ENCODE measurements at places on chromosomes 1 and 21.

- no peak for DNase-seq
Measured at GRCh38 chr1:248696261-248696660, 6.3 kb downstream of the OR14I1 start.

DNA sequence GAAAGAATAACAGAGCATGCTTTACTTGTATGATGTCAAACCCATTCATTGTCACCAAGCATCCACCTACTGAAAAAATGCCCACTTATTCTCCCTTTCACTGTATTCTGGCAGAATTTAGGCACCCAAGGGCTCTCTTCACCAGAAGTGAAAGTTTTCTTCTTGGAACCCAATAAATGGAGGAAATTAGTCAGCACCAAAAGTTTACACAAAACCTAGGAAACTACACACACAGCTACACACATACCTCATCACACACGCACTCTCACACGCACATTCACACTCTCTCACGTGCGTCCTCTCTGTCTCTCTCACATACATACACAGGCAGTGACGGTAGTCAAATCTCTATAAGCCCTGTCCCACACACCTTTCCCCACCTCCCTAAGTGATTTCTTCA is 37.6 kb downstream of the MCOLN2 start:
- DNase-seq: no peak

GRCh38 chr1:26020330-26020768 is 1.2 kb upstream of the EXTL1 start:
- no peak for DNase-seq

DNA sequence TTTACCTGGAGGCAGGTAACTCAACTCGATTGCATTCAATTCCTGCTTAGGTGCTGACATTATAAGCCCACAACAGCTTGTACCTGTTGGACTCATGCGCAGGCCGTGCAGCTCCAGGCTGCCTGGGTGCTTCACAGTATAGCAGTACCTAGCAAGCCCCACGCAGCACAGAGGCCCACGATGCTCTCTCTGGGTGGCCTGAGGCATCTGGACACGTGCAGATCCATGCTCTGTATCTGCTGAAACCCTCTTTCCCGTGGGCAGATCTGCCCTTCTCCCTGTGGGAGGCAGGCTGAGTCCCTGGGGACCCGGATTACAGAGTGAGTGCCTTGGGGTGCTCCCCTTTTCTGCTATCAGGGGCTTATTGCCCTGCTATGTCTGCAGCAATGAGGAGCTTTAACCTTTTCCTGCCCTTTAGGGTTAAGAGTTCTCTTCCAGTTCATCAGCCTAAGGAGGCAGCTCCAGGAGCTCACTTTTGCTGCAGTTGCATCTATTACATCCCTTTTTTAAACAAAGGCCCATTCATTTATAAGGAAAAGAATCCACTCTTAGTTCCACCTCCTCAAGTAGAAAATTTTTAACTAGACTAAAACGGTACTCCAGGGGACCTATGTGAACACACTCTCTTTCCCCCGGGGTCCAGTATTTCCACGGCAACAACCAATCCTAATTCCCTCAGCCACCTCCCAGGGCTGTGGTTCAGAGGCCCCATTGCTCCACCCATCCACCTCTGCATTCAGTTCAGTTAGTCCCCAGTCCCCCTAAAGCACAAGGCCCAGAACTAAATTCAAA is 19.3 kb downstream of the ITPKB start:
- DNase-seq: no peak

DNA sequence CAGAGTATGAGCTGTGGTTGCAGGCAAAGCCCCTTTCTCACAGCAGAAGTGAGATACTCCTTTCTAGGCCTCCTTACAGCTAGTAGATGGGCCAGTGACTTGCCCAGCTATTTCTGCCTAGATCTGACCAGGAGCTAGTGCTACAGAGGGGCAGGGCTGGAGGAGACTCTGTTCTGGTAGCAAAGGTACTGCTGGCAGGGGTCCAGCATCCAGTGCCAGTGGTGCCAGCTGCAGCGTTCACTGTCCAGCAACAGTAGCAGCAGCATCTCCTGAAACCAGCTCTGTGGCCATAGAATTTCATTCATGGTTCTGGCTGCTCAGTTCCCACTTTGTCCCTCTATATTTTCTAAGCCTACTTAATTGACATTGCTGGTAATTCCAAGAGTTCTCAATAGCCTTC is 62.5 kb upstream of the CNN3 start:
- no peak for DNase-seq

DNA sequence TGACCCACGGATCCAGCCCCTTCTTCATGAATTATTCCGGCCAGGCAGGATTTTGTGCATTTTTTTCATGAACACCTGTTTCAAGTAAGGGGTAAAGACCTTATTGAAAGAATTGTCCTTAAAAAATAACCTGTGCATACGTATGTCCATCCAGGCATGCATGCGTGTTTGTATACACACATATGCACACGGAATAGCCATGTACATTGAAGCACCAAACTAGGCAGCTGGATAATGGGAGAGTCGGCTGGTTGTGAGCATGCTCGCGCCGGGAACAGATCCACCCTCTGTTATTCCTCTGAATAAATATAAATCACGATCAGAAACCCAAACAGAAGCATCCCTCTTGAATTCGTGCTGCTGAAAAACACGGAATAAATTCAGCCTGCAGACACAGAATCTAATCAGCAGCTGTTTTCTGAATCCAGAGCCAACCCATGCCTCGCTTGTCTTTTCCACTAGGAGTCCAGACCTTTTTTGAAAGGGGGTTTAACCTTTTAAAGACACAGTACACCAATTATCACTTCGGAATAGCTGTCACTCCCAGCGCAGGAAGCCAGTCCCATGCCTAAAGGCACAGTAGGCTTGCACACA is at the start of gene HIVEP3:
Gene HIVEP3 (minus strand): TSS at position 473 of the 594 bp plus-strand sequence.
- DNase-seq: no peak

DNA sequence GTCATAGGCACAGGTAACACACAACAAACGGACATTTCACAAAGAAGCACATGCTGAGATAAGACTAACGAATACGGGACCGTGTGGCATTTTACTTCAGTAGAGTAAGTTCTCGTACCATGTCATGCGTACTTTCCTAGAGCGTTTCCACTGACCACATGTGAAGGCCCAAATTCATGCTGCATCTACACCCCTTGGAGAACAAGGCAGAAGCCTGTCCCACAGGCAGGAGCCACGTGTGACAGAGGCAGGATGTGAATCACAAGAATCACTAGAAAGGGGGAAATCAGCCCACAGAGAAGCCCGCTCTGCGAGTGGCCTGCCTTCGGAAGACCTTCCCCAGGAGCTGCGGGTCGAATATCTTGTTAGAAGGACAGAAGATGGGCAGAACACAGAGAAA is 41.8 kb downstream of the URB1 start:
- DNase-seq: no peak

DNA sequence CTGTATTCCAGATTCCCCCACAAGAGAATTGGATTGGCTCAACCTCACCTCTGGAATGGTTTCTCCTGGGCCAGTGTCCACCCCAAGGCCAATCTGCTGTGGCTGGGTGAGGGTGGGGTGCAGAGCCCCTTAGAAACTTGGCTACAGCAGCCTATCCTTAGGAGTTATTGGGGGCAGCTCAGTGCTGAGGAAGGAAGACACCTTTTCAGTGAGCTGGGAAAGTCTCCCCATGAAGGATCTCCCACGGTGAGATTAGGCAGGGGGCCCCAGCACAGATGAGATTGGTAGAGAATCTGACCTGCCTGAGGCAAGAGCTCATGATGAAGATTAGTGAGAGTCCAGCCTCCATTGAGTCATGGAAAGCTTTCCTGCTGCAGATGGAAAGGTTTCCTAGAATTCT is 78.4 kb downstream of the CCDC185 start:
- DNase-seq: no peak

DNA sequence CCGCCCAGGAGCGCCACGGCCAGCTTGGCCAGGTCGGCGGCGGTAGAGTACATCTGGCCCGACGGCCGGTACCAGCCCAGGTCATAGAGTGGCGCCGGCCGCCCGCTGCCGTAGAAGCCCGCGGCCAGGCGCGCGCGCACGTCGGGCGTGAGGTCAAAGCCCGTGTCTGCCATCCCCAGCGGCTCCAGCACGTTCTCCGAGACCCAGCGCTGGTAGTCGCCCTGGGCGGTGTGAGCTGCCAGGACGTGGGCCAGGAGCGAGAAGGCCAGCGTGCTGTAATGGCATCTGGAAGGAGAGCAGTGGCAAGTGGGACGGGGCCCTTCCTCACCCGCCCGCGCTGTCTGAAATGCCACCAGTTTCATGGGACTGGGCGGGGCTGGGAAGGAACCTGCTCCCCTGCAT is 18.9 kb downstream of the LACTBL1 start:
- no peak for DNase-seq

Measured in activated T-helper 1 cell treated with Interleukin-2 at 50 U/mL for 16 hours (primary cell).